Activated CD8-positive, alpha-beta memory T cell treated with anti-CD3 and anti-CD28 coated beads for 48 hours (primary cell): ENCODE measurements at places on chromosomes 4 and X.

GRCh38 chr4:151472711-151473110 lies 63.7 kb downstream of the FHIP1A start:
- no peak for DNase-seq

DNA sequence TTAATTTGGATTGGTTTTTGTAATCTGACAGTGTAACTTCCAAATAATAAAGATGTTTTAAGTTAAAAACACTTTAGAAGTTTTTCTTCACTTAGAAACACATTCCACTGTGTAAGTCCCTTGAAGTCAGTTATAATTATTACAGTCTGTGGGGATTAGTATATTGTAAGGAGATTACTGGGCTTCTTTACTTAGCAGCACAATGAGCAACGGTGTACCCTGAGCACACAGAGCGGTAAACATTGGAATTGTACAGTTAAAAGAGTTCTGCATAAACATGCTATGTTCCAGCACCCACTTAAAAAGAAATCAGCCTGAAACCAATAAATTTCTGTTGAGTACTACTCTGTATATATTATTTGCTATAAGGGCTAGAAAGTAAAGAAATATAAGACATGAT lies 44.3 kb downstream of the CCSER1 start:
- DNase-seq: no peak

- DNase-seq: no peak
These were observed 56.0 kb upstream of the MAGED1 start for GRCh38 chrX:51837451-51837850.

DNA sequence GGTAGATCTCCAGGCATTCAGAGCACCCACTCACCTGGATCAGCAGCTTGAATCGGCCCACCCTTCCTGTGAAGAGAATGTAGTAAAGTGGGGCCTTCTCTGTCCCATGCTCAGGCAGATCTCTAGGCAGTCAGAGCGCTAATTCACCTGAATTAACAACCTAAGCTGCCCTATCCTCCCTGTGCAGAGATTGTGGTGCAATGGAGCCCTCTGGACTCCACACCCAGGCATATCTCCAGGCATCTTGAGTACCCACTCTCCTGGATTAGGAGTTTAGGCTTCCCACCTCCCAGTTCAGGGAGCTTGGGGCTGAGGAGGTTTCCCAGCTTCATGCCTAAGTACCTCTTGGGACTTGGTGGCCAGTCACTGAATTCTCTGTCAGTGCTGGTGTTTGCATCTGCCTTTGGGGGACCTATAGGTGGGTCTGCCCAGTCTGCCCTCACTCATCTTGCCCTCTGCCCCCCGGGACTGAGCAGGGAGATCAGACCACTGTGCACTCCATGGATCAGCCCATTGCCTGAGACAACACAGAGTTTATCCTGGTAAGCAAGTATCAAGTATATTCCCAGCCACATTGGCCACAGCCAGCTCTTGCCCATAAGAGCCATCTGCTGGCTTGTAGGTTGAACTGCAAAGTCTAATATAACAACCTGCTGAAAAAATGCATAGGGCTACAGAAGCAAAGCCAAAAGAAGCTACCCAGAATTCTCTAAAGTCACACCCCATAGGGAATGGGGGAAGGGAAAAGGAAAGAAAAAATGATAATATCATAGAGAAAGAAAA lies 372.9 kb downstream of the KLHL13 start:
- DNase-seq: no peak

DNA sequence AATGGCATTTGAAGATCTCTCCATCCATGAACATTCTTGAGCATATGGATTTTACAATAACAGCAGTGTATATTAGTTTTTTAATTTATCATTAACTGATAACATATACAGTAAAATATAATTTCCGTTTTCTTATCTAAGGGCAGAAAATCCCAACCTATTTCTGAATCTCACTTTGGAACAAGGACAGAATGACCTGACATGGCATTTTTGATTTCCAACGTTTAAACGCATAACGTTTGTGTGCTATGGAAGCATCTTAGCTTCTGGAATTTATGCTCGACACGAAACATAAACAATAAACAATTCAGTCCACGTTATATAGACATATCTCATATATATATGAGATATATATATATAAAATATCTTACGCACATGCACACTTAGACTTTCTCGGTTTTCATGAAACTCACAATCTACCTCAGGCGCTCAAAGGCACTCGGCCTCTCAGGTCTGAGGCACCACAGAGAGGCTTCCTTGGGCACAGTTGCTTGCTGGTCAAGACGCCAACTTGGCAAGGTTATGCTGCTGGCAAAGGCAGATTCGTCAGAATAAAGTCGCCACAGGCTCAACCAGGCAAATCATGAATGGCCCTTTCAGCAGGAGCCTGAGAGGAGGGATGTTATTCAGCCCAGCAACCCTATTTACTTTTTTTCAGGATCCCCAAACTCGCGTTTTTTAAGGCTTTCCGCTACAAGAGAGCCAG lies 1.0 kb upstream of the UGT8 start:
- DNase-seq: no peak

DNA sequence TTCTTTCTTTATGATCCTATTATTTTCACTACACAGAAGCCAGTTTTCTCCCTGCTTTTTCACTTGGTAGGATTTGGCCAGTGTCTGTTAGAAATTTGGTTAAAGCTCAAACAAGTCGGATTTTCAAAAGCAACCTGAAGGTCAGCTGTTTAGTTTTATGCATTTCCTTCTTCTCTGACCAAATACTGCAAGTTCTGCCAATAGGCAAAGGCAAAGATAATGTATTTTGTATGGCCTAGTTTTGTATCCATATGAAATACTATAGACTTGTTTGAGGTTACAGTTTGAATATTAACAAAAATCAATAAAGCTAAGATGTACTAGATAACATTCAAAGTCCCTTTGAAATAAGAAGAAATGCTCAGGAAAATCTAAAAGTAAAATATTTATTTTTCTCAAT lies 439.4 kb downstream of the TRIML1 start:
- DNase-seq: no peak

DNA sequence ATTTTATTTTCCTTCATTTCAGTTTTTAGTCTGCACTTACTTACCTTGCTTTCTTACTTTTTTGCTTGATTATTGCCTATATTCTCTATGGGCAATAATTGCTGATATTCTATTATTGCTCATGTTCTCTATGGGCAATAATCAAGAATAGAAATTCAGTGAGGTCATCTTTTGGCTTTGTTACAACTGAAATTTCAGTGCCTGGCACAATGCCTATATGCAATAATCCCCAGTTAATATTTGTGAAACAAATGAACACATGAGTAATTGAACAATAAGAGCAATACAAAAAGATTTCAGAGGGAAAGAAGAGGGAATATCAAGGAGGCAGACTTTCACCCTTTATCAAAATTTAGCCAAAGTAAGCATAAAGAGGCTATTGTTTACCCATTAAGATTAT lies 48.6 kb upstream of the ARSJ start:
- DNase-seq: no peak

DNA sequence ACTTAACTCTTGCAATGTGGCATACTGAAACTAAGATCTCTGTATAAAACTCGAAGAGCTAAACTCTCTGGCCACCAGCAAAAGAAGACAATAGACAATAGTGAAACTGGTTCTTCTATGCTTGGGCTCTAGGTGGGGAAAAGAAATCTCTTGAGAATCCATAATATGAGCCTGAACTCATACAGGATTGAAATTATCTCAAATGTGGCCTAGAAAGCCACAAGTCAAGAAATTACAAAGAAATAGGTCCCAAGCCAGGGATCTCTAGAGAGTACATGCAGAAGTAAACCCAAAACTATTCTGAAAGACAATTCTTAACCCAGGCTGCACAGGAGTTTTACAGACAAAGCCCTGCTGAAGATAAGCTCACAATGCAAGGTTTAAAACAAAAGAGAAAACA lies 127.4 kb downstream of the ANAPC10 start:
- no peak for DNase-seq

- DNase-seq: no peak
These were observed 9.0 kb downstream of the CPZ start for GRCh38 chr4:8601556-8601955.

GRCh38 chrX:37802028-37802427 lies 22.2 kb downstream of the CYBB start:
- no peak for DNase-seq

GRCh38 chr4:57039345-57039744 lies 60.6 kb downstream of the POLR2B start:
- no peak for DNase-seq
